ENCODE measurements at places on chromosomes 6 and 20. TPM values are rescaled to one million over a fixed set of nuclear protein-coding genes. Genes with fewer than 3 reads are reported as not detected.

Gene MAFB
- not detected for total RNA-seq

DNA sequence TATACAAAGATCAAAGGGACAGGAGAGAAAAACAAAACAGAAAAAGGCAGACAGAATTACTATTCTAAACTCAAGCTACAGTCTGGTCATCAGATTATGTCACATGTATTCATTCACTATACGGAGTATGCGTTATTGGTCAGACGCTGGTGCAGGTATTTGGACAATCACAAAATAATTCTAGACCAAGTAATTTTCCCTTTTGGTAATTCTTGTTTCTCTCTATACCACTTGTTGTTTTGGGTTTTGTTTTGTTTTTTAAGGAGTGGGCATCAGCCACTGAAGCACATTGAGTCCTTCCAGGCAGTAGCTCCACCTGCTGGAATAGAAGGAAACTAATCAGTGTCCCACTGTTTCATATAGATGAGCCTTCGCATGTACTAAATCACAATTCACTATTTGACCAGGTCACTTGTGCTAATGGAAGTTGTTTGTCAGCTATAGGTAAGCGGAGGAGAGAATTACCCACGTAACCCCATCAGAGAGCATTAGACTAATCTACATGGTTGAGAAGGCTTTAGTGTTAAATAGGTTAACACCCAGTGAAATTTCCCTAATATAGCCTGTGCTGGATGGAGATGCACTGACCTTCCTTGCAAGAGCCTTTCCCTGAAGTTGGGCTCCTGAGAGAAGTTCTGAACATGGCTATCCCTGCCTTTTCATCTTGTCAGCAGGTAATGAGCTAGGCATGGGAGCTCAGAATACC, 77.9 kb downstream of the TNFAIP3 start:
- DNase-seq = peak; percentile 32

DNA sequence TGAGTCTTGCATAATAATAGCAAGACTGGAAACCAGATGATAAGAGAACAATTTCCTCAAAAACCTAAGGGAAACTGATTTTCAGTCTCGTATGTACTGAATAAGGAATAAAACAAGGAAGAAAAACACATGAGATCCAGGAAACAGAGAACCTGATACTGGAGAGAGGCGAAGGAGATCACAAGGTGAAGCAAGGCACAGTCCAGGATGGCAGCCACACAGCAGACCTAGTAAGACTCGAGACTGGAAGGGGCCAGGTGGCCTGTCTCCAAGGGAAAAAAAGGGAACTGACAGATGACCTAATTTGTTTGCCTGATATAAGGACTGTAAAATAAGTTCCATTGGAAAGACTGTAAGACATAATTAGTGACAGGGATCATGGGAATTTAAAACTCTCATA, 71.1 kb downstream of the TASP1 start:
- DNase-seq = no peak

DNA sequence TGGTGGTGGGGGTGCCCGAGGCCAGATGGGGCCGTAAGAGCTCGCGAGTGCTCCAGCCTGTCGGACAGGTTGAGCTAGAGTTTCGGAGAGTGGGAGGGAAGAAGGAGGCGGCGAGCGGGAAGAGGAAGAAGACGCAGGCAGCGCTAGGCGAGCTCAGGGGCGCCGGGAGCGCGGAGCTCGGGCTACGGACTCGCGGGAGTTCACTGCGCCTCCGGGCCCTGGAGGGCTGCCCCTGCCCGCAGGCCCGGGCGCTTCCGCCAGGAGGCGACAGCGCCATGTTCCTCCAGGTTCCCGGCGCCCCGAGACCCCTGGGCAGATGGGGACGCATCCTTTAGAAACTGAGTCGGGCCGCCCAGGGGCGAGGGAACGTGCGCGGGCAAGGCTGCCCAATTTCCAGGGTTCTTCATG, 984 bp downstream of the TFAP2C start:
- no peak for DNase-seq

DNA sequence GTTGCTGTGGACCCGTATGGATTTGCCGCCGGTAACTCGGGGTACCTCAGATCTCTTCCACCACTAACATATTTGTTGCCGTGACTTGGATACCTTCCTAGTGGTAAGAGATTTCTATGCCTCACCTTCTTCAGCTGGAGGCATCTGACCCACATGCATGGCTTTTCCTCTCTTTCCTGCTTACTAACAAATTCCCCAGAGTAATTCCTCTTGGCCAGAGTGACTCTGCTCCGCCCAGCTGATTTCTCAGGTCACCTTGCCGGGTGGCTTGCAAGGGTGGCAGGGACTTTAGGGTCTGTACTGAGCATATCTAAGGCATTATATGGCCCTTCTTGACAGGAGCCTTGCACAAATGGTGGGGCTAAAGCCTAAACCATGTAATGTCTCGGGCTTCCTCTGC, 38.2 kb downstream of the FAM184A start:
- DNase-seq = no peak

Gene SH3BGRL2
- 1.5 TPM for total RNA-seq

GRCh38 chr20:53517146-53517545, 76.5 kb downstream of the ZNF217 start:
- DNase-seq = no peak

Gene HLA-DRB1
- total RNA-seq = 0.45 TPM

Gene PTPRT
- total RNA-seq = not detected

DNA sequence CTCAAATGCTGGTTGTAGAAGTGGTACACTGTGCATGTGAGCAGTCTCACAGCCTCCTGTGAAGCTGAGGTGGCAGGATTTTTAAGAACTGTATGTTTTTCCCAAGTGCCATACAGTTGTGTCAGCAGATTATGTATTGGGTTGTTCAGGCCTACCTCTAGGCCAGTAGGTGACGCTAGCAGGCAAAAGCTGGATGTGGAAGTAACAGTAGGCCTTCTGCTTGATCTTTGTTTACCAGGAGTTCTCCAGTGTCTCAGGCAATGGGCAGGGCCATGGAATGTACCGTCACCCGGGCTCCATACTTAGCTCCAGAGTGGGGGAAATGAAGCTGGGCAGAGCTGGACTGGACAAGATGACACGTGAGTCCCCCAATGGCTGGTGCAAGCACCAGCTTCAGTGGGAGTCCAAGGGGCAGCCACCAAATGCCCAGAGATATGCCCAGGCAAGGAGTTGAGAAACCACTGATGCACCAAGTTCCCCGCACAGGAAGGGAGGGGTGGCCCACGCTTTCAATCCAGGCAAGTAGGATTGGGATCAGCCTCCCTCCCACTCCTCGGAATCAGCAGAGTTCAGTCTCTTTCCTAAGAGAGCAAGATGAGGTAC, 289.7 kb downstream of the HTR1B start:
- DNase-seq = peak; percentile 26

DNA sequence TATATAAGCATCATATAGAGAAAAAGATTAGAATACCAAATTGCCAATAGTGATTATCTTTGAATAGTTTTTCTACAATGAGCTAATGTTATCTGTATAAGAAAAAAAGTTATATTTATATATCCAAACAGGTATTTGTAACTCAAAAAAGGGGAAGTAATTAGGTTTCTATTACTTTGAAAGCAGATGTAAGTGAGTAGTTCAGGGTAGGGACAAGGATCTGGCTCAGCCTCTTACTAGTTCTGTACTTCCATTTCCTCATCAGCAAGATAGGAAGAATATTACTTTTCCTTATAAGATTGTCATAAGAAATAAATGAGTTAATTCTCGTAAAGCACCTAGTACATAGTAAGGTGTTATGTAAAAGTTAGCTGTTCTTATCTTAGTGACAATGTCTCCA, 32.2 kb downstream of the AHI1 start:
- no peak for DNase-seq

DNA sequence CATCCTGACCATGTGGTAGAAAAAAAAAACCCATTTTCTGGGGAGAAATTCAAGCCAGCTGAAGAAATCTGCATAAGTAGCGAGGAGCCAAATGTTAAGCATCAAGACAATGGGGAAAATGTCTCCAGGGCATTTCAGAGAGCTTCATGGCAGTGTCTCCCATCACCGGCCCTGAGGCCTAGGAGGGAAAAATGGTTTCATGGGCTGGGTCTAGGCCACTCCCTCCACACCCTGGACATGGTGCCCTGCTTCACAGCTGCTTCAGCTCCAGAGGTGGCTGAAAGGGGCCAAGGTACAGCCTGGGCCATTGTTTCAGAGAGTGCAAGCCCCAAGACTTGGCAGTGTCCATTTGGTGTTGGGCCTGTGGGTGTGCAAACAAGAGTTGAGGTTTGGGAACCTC, 34.4 kb upstream of the B3GAT2 start:
- DNase-seq = no peak

Gene ASIP
- not detected for total RNA-seq

DNA sequence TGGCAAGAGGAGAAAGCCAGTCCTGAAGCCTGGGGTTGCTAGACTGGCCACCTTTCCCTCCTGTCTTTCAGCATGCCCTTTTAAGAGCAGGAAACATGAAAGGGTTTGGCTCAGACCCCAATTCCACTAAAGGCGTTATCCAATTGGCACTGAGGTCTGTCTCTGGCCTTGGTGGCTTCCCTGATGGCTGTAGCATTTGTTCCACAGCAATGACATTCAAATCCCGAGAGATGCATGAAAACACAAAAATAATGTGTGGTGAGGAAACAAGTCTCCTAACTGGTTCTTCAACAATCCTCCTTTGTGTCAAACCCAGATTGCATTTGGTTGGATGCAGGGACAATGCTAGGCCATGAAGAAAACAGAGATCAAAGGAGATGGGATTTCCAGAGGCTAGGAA, 56.5 kb upstream of the ADTRP start:
- no peak for DNase-seq

DNA sequence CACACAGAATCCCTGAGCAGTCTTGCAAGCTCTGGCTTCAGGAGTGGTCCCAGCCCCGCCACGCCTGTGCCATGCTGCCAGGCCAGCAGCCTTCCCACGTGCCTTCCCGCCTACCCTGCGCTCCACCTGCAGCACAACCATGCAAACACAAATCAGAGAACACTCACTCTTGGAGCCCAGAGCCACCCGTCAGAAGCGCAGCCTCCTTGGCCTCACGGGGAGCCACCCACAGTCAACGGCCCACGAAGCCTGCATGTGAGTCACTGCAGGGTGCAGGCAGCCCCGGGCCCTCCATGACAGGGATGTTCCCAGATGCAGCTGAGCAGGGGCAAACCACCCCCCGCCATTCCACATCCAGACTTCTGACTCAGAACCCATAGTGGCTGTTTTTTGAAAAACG, 217.0 kb downstream of the DLL1 start:
- DNase-seq = no peak

Gene BPIFB2
- total RNA-seq = not detected

Gene CCDC170
- not detected for total RNA-seq

Gene GNAS-AS1
- not detected for total RNA-seq

Gene TRIM40
- total RNA-seq = not detected

- DNase-seq = no peak
Observed at GRCh38 chr6:11414176-11414963, 123.2 kb upstream of the TMEM170B start.

GRCh38 chr20:43567477-43567876, 8.7 kb downstream of the SGK2 start:
- DNase-seq = no peak

Gene LY86
- total RNA-seq = not detected

All from LHCN-M2 (cell line).